ENCODE measurements at places on chromosomes 13 and 19.
A peak's percentile ranks its signal among the peaks of the same experiment; 100 is the strongest.

- DNase-seq: no peak
Measured at GRCh38 chr13:111965466-111966214, 101.3 kb upstream of the SOX1 start.

DNA sequence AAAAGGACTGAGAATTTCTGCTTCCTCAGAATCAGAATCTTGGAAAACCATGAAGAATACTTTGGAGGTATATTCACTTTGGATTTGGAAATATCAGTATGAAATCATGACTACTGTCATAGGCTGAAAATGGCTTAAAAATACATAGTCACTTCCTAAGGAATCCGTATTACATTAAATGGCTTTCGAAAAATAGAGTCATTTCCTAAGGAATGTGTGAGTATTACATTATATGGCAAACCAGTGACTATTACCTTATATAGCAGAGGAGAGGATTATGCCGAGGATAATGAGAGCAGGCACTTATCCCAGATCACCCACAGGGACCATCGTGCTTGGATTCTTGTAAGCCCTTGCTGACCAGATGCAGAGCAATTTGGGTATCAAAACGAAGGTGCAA, 1471.8 kb downstream of the EFNB2 start:
- DNase-seq: no peak

DNA sequence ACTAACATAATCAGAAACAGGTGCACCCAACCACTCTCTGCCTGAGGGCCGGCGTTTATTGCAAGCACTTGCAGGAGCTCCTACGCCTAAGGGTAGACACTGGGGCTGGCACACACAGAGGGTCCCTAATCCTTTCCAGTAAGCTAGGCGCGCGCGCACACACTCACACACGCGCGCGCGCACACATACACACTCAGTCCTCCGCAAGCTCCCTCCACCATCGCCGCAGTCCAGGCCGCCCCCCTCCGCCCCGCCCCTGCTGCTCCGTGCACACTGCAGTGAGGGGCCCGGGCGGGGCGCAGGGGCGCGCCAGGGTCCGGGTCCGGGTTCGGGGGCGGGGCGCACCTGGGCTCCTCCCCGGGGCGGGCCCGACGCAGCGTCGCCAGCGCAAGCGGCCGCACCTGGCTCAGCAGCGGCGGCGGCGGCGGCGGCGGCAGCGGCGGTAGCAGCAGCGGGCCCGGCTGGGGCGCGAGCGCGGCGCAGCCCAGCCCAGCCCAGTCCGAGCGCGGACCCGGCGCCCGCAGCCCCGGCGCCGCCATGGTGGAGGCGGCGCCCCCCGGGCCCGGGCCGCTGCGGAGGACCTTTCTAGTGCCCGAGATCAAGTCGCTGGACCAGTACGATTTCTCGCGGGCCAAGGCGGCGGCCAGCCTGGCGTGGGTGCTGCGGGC, at the start of gene CAMSAP3:
CAMSAP3 (plus strand) TSS at position 398 of the 668 bp plus-strand sequence; CDS start at position 538, 140 bp downstream.
- no peak for DNase-seq

DNA sequence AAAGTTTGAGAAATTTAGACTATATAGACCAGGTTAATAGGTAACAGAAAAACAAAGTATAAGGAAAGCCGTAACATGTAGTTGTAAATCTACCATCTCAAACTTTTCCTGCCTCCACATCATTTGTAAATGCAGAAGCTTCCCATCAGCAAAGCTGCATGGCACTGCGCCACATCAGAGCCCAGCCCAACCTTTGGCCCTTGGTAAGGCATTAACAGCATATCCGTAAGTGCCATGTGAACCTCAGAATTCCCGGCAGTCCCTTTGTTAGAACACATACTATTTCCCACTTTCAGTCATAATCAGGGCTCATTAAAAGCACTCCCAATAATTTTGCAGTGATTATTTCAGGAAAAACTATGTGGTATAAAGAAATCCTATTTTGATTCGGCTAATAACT, 51.6 kb downstream of the MPHOSPH8 start:
- no peak for DNase-seq

DNA sequence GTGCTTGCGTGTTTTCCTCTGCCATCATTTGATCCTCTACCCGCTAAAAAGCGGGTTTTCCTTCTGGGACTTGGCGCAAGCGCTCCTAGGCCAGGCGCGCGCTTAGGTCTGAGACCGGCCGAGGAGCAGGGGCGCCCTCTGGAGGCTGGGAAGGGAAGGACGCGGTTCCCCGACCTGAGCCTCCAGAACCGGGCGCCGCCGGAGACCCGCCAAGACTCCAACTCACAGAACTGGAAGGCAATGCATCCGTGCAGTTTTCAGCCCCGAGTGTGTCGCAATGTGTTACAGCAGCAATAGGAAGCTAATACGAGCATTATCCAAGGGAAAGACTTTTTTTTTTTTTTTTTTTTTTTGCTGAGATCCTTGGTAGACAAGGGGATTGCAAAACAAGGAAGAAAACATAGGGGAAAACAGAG, 190.9 kb downstream of the COL4A1 start:
- peak; percentile 14 for DNase-seq

GRCh38 chr19:49224879-49225278, 67.3 kb downstream of the TRPM4 start:
- DNase-seq: no peak

GRCh38 chr19:35294328-35294727, 2.4 kb downstream of the MAG start:
- no peak for DNase-seq

DNA sequence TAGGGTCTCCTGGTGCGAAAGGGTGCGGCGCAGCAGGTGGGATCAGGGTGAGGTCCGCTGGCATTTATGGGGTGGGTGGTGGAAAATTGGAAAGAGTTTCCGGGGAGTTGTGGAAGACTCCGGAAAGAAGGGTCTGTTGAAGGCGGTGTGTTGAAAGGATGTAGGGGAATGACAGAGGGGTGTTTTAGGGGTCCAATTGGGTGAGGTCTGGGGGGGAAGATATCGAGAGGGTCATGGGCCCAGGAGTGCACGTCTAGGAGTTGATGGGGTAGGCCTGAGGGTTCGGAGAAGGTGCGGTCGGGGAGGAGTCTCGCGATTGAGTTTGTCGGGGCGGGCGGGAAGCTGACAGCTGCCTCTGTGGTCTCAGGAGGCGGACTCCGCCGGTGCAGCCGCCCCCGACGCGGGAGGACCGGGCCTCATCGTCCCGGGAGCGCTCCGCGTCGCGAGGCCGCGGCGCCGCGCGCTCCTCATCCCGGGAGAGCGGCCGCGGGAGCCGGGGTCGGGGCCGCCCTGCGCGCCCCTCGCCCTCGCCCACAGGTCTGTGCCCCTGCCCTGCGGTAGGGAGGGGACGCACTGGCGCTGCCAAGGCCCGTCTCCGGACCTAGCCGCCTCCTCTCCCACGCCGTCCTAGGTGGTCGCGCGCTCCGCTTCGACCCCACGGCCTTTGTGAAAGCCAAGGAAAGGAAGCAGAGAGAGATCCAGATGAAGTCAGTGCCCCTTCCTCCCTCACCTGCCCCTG, 7.0 kb downstream of the PGLYRP1 start:
- peak; percentile 21 for DNase-seq

GRCh38 chr13:45715351-45715750, 13.2 kb downstream of the CBY2 start:
- DNase-seq: no peak

DNA sequence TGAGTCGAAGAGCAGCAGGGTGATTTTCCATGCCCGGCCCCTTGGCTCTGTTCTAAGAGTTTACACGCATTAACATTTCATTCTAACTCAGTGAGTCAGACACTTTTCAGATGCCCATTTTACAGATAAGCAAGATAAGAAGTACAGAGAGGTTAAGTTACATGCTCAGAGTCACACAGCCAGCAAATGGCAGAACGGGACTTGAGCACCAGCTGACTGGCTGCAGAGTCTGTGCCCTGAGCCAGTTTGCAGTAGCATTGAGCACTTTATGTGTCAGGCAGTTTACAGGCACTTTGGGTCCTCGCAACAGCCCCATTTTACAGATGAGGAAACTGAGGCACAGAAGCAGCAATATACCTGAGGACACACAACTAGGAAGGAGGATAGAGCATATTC, 19.0 kb downstream of the CCDC8 start:
- no peak for DNase-seq

- DNase-seq: no peak
Measured at GRCh38 chr13:77913003-77913402, 5.6 kb downstream of the EDNRB start.

DNA sequence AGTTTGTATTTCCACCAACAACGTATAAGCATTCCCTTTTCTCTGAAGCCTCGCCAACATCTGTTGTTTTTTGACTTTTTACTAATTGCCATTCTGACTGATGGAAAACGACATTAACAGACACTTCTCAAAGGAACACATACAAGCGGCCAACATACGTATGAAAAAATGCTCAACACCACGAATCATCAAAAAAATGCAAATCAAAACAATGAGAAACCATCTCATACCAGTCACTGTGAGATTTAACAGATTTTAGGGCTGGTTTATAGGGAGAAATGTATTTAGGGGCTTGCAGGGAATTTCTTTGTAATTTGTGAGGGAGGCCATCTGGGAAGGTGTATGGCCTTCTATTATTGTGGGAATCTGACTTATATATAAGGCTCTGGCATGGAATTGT, 2.8 kb upstream of the DZIP1 start:
- no peak for DNase-seq

- no peak for DNase-seq
Measured at GRCh38 chr13:113724016-113724758, 34.8 kb upstream of the TMEM255B start.

DNA sequence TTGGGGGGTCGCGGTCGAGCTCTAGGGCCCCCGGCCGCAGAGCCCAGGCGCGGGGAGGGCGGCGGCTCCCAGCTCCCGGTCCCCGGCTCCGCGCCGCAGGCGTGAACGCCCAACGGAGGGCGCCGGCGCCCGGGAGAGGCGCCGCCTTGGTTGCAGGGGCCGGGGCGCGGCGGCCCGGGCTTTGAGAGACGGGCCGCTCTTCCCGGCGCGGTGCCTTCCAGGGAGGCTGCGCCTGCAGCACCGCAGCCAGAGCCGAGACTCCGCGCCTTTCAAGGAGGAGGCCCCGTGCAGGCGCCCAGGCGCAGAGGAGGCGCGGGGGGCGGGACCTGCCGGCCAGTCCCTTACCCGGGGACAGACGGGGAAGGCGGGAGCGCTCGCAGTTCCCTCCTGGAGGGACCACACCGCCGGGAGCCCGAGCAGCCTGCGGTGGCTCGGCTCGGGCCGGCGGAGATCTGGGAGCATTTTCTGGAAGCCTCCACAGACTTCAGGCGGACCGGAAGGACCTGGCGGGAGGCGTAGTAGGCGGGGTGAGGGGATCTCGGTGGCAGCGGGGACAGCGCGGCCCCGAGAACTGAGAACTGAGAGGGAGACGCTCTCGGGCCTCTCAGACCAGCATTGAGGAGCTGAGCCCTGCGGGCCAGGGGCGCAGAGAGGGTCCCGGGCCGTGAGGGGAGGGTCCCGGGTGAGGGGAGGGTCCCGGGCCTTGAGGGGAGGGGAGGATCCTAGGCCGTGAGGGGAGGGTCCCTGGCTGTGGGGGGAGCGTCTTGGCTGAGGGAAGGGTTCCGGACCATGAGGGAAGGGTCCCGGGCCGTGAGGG, 25.5 kb upstream of the MCF2L start:
- no peak for DNase-seq

Measured in T follicular helper cell (primary cell).